Stimulated activated CD4-positive, alpha-beta T cell treated with anti-CD3 and anti-CD28 coated beads, Interleukin-12 subunit alpha, Interleukin-12 subunit beta, amount 100 ng/mL, for 48 hours (primary cell): ENCODE measurements at places on chromosomes 6 and 20.

DNA sequence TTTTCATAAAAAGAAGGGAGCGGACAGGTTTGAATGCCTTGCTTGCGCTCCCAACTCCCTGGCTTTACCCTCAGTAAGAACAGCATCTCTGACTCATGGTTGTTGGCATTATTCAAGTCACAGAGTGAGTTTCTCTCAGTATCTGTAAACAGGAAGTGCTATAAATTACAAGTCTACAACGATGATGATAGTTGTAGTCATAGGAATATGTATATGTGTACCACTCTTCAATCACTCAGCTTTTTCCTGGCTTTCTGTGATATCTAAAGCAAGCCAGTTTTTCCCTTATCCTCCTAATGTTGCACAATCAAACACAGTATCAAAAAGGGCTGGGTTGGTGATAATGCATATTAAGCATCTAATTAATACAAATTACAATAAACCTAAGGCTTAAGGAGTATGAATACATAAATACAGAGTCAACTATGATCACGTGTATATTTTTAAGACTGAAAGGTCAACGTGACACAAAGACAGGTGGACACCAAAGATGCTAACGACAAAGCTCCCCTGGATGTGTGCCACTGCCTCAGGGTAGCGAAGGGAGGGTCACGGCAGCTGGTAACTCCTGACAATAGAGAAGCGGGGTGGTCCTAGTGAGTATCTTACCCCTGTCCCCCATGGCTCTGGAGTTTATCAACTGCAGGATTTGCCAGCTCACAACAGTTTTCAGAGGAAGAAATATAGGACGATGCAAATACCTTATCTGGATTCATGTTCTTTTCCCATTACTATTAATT lies 202.8 kb downstream of the BTBD9 start:
- no peak for DNase-seq

DNA sequence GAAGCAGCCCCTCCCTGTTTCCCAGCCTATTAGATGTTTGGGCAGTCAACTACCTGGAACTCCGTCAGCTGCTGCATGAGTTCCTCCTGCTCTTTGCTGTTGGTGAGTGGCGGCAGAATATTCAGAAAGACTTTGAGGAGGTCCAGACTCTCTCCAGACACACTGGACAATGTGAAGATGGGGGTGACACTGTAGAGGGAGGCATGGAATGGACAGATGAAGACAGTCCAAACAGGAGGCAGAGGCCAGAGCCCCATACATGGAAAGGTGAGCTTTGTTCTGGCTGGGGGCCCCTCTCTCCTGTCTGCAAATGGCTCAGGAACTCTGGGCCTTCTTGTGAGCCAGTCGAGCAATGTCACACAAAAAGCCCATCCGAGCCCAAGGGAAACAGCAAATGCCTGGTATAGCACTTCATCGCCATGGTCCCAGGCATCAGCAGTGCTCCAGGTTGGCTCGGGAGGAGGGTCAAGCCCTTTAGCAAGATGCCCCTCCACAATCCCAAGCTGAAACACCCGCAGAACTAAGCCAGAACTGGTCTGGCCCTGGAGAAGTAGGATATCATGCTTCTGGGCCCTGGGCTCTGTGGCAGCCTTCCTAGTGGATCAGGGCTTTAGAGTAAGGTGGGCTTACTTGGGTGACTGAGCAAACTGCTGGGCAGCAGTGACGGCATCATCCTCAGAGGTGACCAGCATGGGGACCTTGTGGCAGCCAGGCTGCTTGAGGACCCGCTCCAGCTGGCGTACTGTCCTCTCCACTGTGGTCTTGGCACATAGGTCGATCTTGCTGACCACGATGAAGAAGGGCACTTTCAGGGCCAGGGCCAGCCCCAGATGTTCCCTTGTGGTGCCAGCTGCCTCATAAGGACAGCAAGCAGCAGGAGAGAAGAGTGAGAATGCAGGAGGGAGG lies 4.9 kb downstream of the GTPBP2 start:
- DNase-seq = no peak

- DNase-seq = no peak
Measured at GRCh38 chr6:3230256-3230882, 2.9 kb upstream of the TUBB2B start.

GRCh38 chr6:117156741-117157140 lies 108.6 kb upstream of the VGLL2 start:
- no peak for DNase-seq

DNA sequence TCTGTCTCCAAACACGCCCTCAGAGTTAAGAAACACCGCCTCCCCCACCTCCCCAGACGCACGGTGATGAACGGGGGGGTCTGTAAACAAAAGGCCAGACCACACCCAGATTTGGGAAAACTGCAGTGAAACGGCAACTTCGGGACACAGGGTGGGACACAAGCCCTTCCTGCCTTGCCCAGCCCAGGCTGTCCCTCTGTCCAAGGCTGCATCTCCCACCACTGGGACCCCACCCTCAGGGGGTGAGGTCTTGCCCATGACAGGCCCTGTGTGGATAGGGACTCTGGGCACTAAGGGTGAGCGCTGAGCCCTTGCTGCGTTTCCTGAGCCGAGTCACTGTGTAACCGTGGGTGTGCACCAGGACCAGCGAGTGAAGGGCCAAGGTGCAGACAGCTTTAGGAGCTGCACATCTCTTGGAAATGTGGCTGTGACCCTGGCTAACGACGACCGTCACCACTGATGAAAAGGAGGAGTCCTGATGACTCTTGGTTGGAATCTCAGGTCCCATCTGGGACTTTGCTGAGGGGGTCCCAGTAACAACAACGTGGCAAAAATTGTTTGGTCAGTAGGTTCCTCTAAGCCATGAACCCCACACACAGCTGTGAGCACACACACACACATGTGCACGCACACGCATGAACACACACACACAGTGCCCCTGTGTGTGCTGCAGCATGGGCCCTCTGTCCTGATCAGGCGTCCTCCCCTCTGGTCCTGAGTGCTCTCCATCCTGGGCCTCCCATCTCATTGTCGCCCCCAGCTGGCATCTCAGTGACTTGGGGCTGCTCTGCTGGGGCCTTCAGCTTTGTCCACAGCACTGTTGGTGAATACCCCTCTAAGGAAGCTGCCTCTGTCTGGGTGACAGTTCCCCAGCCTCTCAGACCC lies 100.6 kb downstream of the RAMACL start:
- DNase-seq = no peak

- DNase-seq = no peak
Measured at GRCh38 chr20:13741879-13742278, 42.8 kb downstream of the ESF1 start.

DNA sequence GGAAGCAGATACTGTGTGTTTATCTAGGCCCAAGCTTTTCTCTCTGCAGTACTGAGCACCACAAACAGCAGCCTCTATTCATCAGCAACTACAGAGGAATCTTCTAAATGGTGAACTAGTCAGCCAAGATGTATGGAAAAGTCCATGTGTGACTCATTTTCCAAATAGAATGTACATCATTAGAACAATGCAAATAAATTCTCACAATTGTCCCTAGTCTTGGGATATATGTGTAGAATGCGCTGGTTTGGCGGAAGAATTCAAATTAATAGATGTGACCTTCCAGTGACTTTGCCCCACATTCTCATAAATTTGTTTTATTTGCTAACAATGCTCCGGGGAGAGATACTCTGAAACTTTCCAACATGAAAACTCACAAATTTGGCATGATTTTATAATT lies 436.2 kb downstream of the CBLN4 start:
- no peak for DNase-seq

GRCh38 chr6:25560865-25561264 lies 91.2 kb upstream of the SCGN start:
- DNase-seq = no peak

DNA sequence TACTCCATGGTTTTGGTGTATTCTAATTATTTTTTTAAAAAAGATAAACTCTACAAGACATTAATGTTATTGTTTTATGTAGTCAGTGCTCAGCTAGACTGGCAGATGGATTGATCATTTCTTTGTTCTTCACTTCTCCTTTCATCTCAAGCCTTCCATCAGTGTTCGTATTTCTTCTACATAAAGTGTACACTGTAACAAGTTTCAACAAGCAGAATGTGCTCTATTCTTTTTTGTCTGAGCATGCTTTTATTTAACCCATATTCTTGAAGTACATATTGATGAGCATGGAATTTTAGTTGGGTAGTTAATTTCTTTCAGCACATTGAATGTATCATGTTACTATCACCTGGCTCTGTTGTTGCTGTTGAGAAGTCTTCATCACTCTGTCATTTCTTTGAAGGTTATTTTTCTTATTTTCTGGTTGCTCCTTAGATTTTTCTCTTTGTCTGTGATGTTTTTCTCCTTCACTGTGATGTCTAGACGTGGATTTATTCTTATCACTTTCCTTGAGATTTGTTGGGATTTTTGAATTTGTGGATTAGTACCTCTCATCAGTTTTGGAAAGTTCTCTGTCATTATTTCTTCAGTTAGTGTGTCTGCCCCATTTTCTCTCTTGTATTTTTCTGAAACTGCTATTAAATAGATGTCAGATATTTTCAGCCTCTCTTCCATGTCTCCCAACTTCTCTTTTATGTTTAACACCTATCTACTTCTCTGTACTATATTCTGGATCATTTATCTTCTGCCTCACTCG lies 48.5 kb downstream of the TGM2 start:
- no peak for DNase-seq

- no peak for DNase-seq
Measured at GRCh38 chr6:158654498-158654897, 4.6 kb downstream of the SYTL3 start.

DNA sequence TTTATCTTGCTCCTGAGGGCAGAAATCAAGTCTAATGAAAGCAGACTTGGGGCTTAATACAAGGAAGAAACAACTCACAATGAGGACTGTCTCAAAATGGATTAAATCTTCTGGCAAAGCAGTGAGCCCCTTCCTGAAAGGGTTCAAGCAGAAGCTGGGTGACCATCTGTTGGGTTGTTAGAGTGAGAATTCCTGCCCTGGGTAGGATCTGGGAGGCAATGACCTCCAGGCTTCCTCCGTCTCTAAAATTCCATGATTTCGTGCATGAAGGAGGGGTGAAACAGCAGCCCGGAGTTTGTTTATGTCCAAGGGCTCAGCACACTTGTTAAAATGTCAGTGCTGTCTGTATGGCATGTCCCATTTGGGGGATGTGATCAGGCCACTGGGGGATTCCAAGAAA lies 64.0 kb upstream of the KCNK16 start:
- DNase-seq = no peak

- DNase-seq = no peak
Measured at GRCh38 chr6:33147807-33148666, 44.2 kb downstream of the COL11A2 start.

DNA sequence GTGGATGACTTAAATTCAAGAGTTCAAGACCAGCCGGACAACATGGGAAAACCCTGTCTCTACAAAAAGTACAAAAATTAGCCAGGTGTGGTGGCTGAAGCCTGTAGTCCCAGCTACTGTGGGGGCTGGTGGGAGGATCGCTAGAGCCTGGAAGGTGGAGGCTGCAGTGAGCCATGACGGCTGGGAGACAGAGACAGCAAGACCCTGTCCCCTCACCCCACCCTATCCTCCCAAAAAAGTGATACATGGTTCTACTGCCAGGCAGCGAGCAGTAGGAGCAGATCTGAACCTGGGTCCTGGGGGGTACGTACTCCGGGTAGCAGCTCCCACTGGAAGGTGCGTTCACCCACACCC lies 2.2 kb downstream of the PSMA7 start:
- no peak for DNase-seq

DNA sequence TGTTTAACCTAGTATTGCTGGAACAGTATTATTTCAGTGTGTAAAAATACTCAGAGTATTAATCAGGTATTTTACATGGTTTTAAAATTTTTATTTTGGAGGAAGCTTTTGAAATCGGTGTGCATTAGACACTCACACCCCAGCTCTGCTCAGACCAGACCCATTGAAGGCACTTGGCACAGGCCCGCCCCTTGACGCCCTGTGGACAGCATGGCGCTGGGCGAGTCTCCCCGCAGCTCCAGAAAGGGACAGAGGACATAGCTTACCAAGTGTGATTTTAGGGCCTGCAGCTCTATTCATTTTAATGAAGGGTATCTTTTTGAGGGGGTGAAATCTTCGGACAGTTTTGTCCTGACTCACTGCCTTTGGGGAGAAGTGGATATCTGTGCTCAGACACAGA lies 164.5 kb downstream of the CDH4 start:
- DNase-seq = no peak

GRCh38 chr6:35703554-35703953 lies 14.8 kb upstream of the FKBP5 start:
- DNase-seq = no peak

DNA sequence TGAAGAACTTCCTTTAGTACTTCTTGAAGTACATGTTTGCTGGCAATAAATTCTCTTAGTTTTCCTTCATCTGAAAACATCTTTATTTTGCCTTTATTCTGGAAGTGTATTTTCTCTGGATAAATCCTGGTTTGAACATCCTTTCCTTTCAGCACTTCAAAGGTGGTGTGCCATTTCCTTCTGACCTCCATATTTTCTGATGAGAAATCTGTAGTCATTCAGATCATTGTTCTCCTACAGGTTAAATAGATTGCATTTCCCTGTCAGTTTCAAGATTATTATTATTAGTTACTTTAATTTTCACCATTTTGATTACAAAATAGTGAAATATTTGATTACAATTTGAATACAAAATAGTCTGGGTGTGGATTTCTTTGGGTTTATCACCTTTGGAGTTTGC lies 134.5 kb downstream of the CDH26 start:
- DNase-seq = no peak

DNA sequence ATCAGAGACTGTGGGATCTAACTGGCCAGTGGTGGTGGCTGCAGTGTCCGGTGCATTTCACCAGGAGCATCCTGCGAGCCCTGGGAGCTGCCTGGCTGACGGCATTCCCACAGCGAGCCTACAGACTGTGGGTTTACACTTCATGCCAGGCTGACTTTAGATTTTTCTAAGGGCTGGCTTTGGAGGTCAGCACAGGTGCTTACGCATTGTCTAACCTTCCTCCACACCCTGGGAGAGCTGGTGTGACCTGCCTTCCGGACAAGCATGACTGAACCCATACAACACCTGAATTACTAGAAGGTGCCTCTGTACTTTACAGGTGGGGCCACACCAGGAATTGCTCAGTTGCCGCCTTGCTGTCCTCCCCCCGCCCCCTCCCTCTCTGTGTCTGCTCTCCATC lies 96.2 kb downstream of the RREB1 start:
- DNase-seq = no peak

- no peak for DNase-seq
Measured at GRCh38 chr20:63835021-63835858, 4.2 kb upstream of the ZBTB46 start.

GRCh38 chr6:153034139-153034538 lies 31.6 kb upstream of the MTRF1L start:
- no peak for DNase-seq

- DNase-seq = no peak
Measured at GRCh38 chr20:32296412-32296811, 19.0 kb downstream of the KIF3B start.

DNA sequence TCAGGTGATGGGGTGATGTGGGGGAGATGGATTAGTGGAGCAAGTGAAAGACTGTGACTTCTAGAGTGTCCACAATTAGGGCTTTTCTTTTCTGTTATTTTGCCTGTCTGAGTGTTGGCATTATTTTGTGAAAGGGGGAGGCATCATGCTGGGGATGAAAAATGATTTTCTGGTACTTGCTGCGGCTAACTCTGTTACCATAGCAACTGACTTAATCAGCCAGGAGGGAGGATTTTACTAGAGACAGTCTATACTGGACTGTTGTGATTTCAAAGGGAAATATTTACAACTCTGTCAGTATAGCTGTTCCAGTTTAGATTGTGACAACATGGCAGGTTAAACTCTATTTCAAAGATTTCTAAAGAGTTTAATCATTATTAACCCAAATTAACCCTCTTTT lies 30.4 kb upstream of the MRAP2 start:
- no peak for DNase-seq
